ENCODE measurements at places on chromosomes 3 and 15.

GRCh38 chr15:38652183-38652794 is 87.7 kb upstream of the RASGRP1 start:
- no peak for DNase-seq

DNA sequence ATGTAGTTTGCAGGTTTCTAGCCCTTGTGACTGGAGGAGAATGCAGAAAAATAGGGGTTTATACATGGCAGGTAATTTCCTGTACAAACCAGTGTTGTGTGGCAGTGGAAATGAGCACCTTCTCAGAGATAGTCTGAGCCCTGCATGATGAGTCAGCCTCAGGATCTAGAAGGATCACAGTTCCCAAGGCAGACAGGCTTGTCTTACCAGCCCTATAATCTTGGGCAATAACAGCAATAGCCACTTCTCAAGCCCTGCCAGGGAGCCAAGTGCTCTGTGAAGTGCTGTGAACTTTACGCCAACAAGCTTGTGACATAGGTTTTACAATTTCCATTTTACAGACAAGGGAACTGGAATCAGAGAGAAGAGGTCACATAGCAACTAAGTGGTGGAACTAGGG is 89.4 kb downstream of the CD47 start:
- no peak for DNase-seq

GRCh38 chr3:110743202-110743601 is 328.4 kb upstream of the NECTIN3 start:
- DNase-seq, result peak; percentile 25

DNA sequence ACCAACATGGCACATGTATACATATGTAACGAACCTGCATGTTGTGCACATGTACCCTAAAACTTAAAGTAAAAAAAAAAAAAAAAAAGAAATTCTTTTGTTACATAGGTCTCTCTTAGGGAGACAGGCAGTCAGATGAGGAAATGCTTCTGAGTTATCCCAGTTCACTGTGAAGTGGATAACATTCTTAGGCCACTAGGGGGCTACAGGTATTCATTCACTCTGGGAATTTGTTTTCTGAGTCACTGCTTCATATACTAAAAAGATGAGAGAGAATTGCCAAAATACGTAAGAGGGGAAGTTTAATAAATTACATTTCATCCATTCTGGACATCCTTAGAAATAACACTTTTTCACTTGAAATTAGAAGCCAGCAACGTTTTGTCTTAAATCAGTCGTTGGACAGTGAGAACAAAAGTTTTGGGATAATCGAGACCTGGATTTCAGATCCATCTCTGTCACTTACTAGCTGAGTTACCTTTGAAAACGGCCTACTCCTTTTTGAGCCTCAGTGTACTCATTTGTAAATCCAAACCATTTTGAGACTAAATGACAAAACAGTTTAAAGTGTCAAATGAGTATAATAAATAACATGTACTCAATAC is 738.4 kb upstream of the ALCAM start:
- no peak for DNase-seq

- no peak for DNase-seq
Measured at GRCh38 chr15:81254916-81255290, 58.2 kb downstream of the IL16 start.

GRCh38 chr15:58957101-58957973 is 23.9 kb upstream of the SLTM start:
- peak; percentile 21 for DNase-seq

DNA sequence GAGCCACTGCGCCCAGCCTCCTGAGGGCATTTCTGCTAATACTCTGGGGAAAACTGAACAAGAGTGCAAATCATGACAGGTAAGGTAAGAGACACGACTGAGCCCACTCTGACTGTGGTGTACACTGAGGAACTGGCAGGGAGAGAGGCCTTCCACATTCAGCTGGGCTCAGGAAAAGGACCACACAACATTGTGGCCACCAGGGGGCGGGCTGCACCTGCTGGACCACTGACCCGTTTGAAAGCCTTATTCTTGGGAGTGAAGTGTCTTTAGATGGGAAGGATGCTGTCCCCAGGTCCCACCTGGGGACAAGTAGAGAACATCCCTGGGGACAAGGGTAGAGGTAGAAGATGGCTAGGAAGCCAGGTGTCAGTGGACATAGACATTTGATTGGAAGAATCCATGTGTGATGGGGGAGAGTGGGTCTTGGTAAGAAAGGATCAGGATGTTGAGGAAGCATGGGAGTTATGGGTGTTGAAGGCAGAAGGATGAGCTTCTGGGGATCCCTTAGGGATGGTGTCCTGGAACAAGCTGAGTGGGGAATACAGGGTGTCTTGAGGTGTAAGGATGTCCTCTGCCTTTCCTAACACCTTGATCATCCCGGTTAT is 6.2 kb upstream of the CTDSPL start:
- no peak for DNase-seq

GRCh38 chr15:36784717-36785116 is 205.3 kb downstream of the CDIN1 start:
- DNase-seq, result no peak

GRCh38 chr3:195230244-195230643 is 40.7 kb downstream of the XXYLT1 start:
- DNase-seq, result no peak

GRCh38 chr15:88098361-88098760 is 158.2 kb downstream of the NTRK3 start:
- DNase-seq, result no peak

DNA sequence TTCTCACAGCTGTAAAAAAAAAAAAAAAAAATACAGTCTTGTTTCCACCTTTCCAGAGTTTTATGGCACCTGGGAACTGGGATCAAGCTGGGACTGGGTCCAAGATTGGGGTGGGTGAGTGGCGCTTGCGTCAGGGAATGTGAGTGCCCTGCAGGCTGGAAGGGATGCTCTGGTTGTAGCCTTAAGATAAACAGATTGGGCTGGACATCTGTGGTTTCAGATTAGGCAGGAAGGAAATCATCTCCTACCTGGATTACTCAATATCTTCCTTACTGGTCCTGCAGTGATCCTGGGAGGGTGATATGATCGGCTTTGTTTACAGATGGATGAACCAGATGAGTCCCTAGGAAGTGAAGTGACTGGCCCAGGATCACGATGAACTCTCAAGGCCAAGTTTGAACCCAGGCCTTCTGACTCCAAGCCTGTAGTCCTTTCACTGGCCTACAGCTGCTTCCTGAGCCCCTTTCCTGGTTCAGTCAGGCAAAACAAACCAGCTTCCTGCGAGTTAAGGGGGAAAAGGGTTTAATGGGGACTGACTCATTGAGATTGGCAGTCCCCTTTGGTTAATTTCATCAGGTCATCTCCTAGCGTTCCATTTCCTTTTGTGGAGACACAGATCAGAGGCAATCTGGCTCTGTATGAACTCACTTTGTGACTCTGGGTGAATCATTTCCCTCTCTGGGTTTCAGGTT is 179.8 kb downstream of the THSD4 start:
- no peak for DNase-seq

DNA sequence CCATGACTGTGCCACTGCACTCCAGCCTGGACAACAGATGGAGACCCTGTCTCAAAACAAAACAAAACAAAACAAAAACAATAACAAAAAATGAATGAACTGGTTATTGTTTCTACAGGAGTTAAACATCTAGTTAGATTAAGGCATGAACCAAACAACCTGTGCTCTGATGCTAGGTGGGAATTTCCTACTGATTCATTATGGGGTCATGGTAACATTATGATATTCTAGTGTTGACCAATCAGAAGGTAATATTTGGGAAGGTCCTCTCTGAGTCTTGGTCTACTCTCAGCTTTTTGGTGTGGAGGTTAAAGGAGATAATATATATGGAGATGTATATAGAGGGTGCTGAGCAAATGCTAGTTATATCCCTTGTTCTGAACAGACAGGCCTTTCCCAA is 37.6 kb downstream of the MCF2L2 start:
- no peak for DNase-seq

GRCh38 chr3:37863949-37864822 is 2.5 kb downstream of the CTDSPL start:
- DNase-seq, result no peak

DNA sequence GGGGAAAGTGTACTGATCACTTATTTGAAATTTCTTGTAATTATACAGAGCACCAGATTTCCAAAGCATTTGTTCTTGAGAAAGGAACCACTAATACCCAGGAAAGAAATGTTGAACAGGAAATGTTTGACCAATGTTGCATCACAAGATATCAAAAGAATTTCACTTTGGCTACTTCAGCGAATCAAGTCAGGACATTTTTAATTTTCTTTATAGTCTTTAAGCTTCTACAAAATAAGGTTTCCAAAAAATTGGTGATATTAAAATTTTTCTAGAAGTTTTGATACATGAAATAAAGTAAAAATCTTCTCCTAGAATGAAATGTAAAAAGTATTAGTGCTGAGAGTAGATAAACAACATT is 421.9 kb downstream of the MECOM start:
- no peak for DNase-seq

DNA sequence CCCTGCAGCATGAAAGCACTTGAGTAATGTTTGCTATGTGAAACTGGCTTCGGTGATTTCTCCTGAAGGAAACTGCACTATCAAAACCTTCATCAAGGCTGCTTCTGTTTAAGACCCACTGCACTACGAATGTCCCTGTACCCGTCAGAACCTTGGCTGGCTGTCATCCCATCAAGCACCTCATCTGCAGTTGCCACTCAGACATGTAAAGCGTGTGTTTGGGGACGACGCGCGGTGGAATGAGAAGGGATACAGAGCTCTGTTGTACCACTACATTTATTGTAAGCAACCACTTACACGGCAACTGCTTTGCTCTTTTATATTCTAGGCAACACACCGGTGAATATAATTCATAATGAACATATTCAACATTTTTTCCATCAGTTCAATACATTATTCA is 147.6 kb downstream of the TIGIT start:
- no peak for DNase-seq

DNA sequence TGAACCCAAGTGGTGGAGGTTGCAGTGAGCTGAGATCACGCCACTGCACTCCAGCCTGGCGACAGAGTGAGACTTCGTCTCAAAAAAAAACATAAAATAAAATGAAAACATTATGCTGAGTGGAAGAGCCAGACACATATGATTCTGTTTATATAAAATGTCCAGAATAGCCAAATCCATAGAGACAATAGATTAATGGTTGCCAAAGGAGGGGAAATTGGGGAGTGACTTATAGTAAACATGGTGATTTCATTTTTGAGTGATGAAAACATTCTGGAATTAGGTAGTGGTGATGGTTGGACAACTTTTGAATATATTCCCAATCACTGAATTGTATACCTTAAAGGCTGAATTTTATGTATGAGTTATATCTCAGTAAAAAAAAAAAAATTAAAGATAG is 172.0 kb upstream of the BFSP2 start:
- DNase-seq, result no peak

- no peak for DNase-seq
Measured at GRCh38 chr3:15049584-15049983, 15.5 kb downstream of the MRPS25 start.

DNA sequence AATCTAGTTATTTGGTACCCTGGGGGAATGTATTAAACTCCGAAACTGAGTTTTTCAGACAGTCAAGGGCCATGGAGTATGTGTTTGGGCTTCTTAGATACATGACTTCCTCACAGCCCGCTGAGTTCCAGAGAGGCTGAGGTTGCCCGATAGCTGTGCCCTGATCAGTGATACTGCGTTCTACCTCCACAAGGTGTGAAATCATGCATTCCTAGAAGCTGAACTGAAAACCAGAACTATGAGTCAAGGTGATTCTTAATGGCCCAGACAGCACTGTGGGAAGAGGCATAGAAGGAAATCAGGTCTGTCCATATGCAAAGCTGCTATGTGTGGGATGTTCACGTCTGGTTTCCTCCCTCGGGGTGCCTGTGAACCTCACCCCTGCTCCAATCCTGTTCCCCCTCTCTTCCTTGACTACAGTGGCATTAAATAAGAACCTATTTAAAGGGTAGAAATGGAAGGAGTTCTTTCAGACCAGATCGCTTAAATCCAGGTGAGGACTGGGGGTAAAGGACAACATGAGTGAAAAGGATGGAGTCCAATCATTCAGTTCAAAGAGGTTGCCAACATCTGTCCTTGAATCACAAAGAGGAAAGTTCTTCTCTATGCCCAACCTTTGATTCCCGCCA is 74.3 kb downstream of the MYO1E start:
- no peak for DNase-seq

DNA sequence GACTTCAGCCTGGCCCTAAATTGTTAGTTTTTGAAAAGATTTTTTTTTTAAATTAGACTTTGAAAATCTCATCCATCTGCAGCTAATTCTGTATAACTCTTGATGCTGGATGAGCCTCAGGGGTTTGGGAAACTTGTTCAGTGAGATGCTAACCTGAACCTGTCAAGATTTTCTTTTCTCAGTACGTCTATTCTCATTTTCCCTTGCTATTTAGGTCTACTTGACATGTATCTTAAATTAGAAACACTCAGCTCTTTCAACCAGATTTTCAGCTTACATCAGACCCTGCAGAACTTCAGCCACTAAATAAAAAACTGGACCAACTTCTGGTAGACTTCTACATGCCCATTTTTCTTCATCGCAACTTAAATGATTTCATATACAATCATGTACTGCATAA is 61.4 kb downstream of the MFSD1 start:
- no peak for DNase-seq

GRCh38 chr3:61535826-61536225 is 25.5 kb upstream of the PTPRG start:
- no peak for DNase-seq

All from NCI-H1417 treated with DMSO at 0.1 percent for 48 hours (cell line).